ENCODE measurements at places on chromosomes 3 and 15.

GRCh38 chr3:133837487-133838295, 32.1 kb downstream of the SRPRB start:
- no peak for DNase-seq

DNA sequence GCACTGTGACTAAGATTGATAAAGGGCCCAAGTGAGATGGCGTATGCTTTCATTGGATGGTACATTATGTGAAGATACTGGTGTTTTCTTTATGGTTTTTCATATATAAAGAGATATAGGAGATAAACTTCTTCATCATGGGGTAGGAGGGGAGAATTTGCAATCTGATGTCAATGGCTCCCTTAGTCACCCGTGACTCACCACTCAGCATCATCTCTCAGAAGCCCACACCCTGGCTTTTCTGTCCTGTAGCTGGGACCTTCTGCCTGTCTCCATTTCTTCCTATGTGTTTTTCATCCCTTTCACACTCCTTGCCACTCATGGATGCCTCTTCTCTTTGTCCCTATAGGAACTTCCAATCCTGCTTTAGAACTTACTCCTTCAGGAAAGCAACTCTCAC, 114.3 kb upstream of the SEMA6D start:
- DNase-seq, result no peak

GRCh38 chr3:72269475-72269874, 484.5 kb upstream of the PROK2 start:
- DNase-seq, result no peak

GRCh38 chr15:77032647-77033416, 37.9 kb downstream of the PSTPIP1 start:
- no peak for DNase-seq

- no peak for DNase-seq
These were observed 7.2 kb downstream of the GLDN start for GRCh38 chr15:51348688-51349087.

- DNase-seq, result peak; percentile 74
These were observed 3.7 kb upstream of the WDR82 start for GRCh38 chr3:52281981-52282801.

DNA sequence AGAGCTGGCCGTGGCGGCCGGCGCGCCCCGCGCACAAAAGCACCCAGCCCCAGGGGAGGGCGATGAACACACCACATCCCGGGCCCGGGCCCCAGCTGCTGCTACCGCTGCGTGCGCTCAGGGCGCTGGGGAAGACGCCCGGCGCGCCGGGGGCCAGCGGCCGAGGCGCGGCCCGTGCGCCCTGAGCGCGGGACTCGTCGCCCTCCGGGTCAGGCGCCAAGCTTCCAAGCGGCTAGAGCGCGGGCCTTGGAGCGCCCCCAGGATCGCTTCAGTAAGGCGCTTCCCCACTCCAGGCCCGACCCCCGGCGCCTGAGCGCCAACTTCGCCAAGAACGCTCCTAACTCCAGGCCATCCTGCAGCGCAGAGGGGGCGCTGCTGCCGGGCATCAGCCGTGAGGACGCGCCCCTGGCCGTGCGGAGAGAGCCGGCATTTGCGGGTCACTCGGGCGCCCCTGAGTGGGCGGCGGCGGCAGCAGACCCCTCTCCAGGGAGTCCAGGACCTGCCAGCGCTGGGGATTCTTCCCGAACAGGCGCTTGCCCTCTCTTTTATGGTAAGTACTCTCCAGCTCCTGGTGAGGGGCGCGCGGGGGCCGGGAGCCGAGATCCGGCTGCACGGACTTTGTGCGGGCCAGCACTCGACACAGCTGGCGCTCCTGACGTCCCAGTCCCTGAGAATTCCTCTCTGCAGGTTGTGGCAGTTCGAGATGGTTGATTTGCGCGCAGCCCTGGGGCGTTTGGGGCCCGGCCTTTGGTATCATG, 475 bp downstream of the SPSB4 start:
- DNase-seq, result no peak

GRCh38 chr3:151443583-151443982, 17.3 kb downstream of the IGSF10 start:
- DNase-seq, result no peak

DNA sequence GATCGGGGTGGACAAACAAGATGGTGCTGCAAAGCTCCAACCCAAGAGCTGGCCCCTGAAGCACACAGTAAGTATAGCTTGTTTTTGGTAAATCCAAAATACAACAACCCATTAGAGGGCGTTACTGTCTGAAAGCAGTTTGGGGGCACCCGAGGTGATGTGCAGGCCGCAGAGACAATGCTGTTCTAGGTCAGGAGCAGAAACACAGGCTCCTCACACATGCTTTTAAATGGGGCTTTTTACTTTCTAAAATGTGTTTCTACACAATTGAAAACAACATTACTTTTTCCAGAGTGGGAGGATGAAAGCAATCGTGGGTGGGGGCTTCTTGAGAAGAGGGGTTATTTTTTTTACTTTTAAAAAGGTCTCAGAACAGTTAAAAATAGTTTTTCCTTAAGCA, 1029.3 kb upstream of the CFAP20DC start:
- DNase-seq, result peak; percentile 51

- no peak for DNase-seq
These were observed 7.1 kb upstream of the MUSTN1 start for GRCh38 chr3:52841981-52842340.

- DNase-seq, result peak; percentile 81
These were observed 5.8 kb downstream of the HYAL2 start for GRCh38 chr3:50316657-50317242.

GRCh38 chr15:99436542-99437314, 129.1 kb upstream of the MEF2A start:
- no peak for DNase-seq

DNA sequence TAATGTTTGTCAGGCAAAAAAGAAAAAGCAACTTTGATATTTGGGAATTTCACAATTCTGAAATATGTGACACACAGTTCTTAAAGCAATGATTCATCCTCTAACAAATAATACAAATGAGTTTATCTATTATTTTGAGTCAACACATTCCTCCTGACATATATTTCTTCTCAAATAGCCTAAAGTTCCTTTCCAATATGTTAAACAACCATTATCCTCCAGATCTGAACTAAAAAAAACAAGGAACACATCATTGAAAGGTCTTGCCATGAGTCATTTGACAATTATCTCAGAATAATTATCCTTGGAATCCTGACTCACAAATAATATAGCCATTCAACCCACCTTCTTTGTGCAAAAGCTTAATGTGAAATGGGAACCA, 208.7 kb upstream of the CDIN1 start:
- DNase-seq, result no peak

GRCh38 chr3:135310317-135310716, 515.3 kb downstream of the EPHB1 start:
- DNase-seq, result no peak

DNA sequence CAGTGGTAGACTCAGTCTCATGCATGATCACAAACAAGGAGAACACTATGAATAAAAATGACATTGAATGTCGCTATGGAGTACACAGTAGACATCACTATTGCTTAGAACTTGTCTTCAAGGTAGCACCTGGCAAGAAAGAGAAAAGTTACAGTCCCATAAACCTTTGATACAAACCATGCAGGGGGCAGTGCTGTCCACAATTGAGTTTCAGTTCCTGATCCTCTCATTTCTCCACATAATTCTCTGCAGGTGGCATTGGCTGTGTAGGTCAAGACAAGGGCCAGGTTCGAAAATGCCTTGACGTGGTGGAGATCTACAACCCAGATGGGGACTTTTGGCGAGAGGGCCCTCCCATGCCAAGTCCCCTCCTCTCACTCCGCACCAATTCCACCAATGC, 47.9 kb downstream of the KBTBD12 start:
- DNase-seq, result no peak

DNA sequence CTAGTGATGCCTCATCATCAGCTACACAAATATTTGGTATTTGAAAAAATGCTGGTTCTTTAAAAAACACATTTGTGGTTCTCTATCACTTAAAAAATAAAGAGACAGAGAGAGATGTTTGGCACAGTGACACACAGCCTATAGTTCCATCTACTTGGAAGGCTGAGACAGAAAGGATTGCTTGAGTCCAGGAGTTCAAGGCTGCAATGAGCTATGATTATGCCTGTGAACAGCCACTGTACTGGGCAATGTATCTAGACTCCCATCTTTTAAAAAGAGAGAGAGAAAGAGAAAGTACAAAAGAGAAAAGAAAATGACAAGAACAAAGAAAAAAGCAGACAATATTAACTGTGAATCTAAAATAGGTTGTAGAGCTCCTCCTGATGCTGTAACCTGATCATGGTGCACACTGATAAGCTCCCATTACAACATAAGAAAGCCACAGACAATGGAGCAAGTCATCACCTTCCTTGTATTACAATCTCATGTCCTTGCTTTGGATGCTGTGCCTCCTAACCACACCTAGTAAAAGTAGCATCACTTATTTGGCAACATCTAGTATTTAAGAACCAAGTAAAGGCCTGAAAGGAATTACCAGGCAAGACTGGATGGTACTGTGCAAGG, 31.7 kb upstream of the MAP4 start:
- no peak for DNase-seq

DNA sequence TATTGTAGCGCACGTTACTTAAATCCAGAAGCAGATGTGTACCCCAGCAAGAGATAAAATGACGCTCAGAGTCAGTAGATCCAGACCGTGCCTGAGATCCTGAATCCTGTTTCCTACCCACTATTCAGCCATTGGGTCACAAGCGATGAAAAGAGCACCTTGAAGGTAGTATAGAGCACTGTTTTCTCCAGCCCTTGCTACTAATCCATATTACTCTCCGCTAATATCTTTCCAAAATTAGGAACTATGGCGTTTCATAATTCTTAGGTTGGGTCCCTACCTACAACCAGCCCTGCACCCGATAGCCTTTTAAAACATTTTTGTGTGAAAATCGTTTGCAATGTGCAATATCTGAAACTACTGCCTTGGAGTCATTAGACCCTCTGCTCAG, 596 bp downstream of the BTD start:
- DNase-seq, result no peak

GRCh38 chr3:172848910-172849309, 98.4 kb downstream of the ECT2 start:
- DNase-seq, result no peak

GRCh38 chr15:42264795-42265194, 8.2 kb upstream of the GANC start:
- no peak for DNase-seq

GRCh38 chr3:4734454-4734853, 241.3 kb downstream of the ITPR1 start:
- DNase-seq, result no peak

- DNase-seq, result no peak
These were observed 135.0 kb downstream of the GREM1 start for GRCh38 chr15:32852771-32853170.

GRCh38 chr3:54905261-54905888, 22.5 kb downstream of the LRTM1 start:
- DNase-seq, result no peak

GRCh38 chr3:100992231-100993012, 799 bp downstream of the ABI3BP start:
- DNase-seq, result no peak

- no peak for DNase-seq
These were observed 122.0 kb downstream of the SLC25A26 start for GRCh38 chr3:66342717-66343356.

DNA sequence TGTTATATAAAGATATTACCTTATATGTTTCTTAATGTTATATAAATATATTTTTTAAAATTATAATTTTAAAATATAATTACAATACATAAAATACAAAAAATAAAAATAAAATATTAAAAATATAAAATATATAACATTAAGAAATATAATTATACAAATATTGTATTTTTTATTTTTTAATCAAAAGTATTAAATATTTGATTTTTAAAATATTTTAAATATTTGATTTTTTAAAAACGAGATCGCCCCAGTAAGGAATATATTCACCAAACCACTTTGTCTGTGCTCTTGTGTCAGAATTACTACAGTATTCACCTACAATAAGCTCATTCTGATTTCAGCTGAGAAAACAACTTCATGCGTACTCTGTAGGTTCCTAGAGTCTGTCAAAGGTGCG, 89.1 kb downstream of the ETFA start:
- no peak for DNase-seq

DNA sequence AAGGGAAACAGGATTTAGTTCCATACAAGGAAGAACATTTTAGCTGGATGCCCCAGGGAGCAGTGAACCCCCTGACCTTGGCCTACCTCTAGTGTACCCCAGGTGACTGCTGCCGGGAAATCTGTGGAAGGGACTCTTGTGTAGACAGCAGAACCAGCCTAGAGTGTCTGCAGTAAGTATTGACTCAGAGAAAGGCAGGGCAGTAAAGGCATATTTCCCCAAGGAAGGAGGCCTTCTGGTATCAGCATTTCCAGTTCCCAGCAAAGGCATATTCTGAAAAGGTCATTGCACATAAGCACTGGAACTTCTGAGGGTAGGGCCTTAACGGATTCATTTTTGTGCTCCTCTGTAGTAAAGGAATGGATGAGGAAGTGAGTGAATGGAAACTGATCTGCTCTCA, 246.2 kb downstream of the FAM43A start:
- DNase-seq, result no peak

DNA sequence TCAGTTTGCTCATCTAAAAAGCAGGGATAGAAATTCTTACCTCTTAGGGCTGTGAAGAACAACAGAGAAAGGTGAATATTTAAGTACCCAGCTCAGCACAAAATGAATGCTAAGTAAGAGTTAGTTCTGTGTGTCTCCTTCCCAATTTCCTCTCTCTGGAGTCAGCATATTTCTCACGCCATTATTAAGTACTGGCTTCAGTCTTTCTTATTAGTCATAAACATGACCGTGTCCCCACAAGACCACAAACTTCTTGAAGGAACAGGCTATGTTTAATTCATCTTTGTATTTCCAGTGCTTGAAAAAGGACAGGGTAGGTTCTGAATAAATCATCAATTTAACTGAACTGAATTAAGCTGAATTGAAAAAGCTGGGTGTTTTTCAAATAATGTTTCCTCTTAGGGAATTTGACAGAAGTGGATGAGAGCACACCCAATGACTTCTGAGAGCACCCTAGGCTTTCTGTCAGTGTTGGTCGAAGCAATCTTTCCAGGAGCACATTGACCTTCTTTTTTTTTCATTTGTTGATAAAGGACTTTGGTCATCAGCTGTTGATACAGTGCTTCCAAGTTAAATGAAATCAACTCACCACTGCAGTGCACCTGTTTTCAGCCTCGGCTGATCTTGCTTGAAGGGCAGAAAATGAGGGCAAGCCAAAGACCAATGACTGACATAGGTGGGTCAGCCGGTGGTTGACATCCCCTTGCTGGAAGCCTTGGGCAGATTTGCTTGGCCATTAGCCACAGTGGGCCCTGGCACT, 324.6 kb downstream of the MFSD1 start:
- no peak for DNase-seq

DNA sequence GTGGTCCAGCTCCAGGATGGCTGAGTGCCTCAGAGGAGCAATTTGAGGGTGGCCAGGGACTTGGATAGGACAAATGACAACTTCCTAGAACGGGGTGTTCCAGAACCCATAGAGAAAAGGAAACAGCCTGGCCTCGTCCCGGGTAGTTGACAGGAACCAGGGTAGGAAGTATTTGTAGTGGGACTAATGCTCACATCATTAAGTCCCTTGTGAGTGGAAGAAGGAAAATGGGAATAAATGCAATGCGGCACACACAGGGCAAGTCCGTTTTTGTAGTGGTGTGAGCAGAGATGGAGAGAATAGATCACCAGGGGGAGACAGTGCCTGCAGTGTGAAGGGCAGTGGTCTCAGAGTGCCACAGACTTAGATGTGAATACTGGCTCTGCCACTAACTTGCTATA, 19.6 kb downstream of the TIMP4 start:
- no peak for DNase-seq
